ENCODE measurements at places on chromosomes 3 and 15. TPM values are rescaled to one million over a fixed set of nuclear protein-coding genes. Genes with fewer than 3 reads are reported as not detected.

GRCh38 chr3:156148946-156149381, 28.6 kb downstream of the KCNAB1 start:
- DNase-seq = no peak

DNA sequence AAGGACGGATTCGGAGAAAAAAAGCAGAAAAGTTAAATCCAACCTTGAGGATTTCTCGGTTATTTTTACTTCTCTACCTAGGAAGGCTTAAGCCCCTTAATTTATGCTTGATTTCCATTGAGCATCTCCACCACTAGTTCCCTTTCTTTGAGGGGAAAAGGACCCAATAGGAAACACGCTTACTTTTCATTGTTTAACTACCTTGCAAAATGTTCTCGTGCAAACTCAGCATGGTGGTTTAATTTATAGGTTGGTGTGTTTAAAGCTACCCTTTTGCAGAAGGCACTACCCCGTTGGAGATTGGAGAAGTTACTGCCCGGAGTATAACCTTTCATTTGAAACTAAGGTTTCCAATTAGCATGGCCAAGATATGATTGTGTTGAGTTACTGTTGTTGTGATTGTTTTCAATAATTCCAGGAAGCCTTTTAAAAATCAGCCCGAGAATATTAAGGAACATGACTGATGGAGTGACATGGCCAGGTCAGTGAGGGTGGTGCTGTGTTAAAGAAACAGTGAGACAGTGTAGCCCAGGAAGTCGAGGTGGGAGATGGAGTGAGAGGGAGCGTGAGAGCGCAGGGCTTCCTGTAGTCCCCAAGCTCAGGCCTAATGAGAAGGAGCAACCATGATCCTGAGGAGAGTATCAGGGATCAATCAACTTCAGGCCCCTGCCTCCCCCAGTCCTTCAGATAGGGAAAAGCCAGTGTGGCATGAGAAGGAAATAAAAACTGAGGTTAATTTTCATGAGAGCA, 76.6 kb downstream of the AQP9 start:
- DNase-seq = no peak

- DNase-seq = peak; percentile 61
Measured at GRCh38 chr3:197362081-197362480, 63.7 kb upstream of the DLG1 start.

GRCh38 chr15:36361351-36361870, 218.0 kb upstream of the CDIN1 start:
- DNase-seq = no peak

GRCh38 chr3:73140772-73141442, 79.4 kb downstream of the EBLN2 start:
- DNase-seq = no peak

- DNase-seq = peak; percentile 59
Measured at GRCh38 chr15:82045179-82045891, 483 bp downstream of the MEX3B start.

B3GNT5 gene
- 11.2 TPM for total RNA-seq

FETUB gene
- not detected for total RNA-seq

LSAMP gene
- 0.03 TPM for total RNA-seq

COPS2 gene
- total RNA-seq = 67.3 TPM

SEMA3B gene
- total RNA-seq = 14.0 TPM

SLC30A4 gene
- total RNA-seq = 8.2 TPM
